ENCODE measurements at places on chromosomes 2 and 18. TPM values are rescaled to one million over a fixed set of nuclear protein-coding genes. Genes with fewer than 3 reads are reported as not detected.

DNA sequence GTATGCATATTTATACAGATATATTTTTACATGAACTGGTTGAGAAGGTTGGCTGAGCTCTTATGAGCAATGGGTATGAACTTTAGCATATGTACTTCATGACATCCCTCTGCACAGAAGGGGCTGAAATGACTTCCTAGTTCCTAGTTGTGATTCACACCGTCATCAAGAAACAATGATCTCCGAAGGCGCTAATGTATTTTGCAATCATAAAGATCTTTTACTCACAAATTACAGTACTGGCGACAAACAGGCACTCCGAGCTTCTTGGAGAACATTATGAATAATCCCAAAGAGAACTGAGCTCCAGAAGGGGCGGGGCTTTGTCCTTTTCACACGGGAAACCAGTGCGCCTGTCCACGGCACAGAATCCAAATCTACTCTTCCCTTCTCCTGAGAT, 18.1 kb downstream of the BCL2 start:
- H3K27ac ChIP-seq, result no peak overlapping the region
- H3K4me1 ChIP-seq, result no peaks in the 10 kb centered on the region
- no peak overlapping the region for H3K4me3 ChIP-seq
- H3K27me3 ChIP-seq, result no peaks in the 10 kb centered on the region
- H3K36me3 ChIP-seq, result no peaks in the 10 kb centered on the region

- no peak for DNase-seq
- H3K4me1 ChIP-seq, result no peaks in the 10 kb centered on the region
- H3K27me3 ChIP-seq, result no peaks in the 10 kb centered on the region
- no peak overlapping the region for H3K4me3 ChIP-seq
Measured at GRCh38 chr2:235542733-235543127, 48.9 kb downstream of the AGAP1 start.

GRCh38 chr18:21085579-21086166, 25.9 kb downstream of the ROCK1 start:
- H3K4me1 ChIP-seq, result no peaks in the 10 kb centered on the region
- no peaks in the 10 kb centered on the region for H3K36me3 ChIP-seq
- H3K4me3 ChIP-seq, result no peak overlapping the region
- no peak overlapping the region for H3K27ac ChIP-seq
- DNase-seq, result no peak

CCL20 gene
- not detected for total RNA-seq

TTC32 gene
- total RNA-seq, result 11.9 TPM

DNA sequence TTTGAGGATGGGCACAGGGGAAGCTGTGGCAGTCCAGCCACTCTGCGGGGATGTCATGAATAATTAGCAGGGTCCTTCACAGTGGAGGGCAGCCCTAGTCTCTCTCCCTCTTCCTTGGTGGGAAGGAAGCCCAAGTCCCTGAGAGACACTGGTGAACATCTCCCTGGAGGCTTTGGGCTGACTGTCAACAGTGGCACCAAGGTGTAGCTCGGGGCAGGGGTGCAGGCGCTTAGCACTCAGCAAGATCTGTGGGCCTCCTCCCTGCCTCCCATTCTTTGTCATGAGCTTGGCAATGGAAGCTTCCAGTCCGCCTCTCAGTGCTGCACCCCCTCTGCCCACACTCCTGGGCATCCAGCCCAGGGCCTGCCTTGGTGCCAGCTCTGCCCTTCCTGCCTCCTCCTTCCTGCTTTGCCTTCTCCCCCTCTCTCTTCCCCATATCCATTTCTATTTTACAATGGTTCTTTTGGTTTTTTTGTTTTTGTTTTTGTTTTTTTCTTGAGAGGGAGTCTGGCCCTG, 59.4 kb downstream of the STEAP3 start:
- H3K4me3 ChIP-seq, result no peak overlapping the region
- no peaks in the 10 kb centered on the region for H3K36me3 ChIP-seq
- no peak for DNase-seq
- H3K27ac ChIP-seq, result no peak overlapping the region

GRCh38 chr18:28455971-28456370, 279.0 kb upstream of the CDH2 start:
- no peaks in the 10 kb centered on the region for H3K4me1 ChIP-seq
- no peak for DNase-seq
- H3K27ac ChIP-seq, result no peak overlapping the region
- H3K4me3 ChIP-seq, result no peak overlapping the region
- H3K27me3 ChIP-seq, result no peaks in the 10 kb centered on the region
- no peaks in the 10 kb centered on the region for H3K36me3 ChIP-seq

DNA sequence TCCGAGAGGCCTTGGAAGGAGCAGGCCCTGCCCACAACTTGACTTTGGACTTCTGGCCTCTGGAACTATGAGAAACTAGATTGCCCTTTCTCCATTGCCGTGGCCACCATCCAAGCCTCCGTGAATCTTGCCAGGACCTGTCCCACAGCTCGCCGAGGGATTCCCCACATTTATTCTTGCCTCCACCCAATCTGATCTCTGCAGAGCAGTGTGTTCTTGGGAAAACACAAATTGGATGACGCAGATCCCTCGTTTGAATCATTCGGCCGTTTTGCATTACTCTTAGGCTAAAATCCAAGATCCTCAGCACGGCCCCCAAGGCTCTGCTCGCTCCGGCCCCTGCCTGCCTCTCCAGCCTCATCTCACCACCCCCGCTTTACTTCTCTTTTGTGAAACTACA, 364.2 kb downstream of the ZNF516 start:
- H3K4me3 ChIP-seq, result no peak overlapping the region
- no peaks in the 10 kb centered on the region for H3K36me3 ChIP-seq
- DNase-seq, result no peak
- no peak overlapping the region for H3K27ac ChIP-seq
- no peaks in the 10 kb centered on the region for H3K27me3 ChIP-seq
